ENCODE measurements at places on chromosomes 2 and 18. TPM values are rescaled to one million over a fixed set of nuclear protein-coding genes. Genes with fewer than 3 reads are reported as not detected.

DNA sequence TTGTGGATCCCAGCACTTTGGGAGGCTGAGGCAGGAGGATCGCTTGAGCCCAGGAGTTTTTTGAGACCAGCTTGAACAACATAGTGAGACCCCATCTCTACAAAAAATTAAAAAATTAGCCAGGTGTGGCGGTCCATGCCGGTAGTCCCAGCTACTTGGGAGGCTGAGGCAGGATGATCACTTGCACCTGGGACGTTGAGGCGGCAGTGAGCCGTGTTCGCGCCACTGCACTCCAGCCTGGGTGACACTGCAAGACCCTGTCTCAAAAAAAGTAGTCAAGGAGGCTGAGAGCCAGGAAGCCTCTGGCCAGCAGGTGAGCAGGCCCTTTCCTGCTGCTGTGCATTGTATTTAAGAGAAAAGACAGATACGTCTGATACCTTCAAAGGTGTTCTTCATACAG, 11.1 kb upstream of the PROC start:
- no peak for DNase-seq

GRCh38 chr2:30149513-30149912, 2.7 kb downstream of the YPEL5 start:
- DNase-seq: no peak

Gene SKOR2
- total RNA-seq: not detected

Gene RFTN2
- 0.88 TPM for total RNA-seq

GRCh38 chr18:7889515-7889914, 322.4 kb downstream of the PTPRM start:
- DNase-seq: no peak

Gene RMND5A
- total RNA-seq: 42.1 TPM

GRCh38 chr2:28507796-28508764, 12.2 kb downstream of the PLB1 start:
- peak; percentile 43 for DNase-seq

Gene VAMP8
- 128 TPM for total RNA-seq

Gene SERPINB13
- not detected for total RNA-seq

All from activated naive CD8-positive, alpha-beta T cell treated with anti-CD3 and anti-CD28 coated beads, Interleukin-2, amount 10 ng/mL, durations not matched to agents 7 days and 5 days (primary cell).